Bone marrow (tissue), 2 donors: ENCODE measurements at places on chromosomes 4 and X.

GRCh38 chr4:114807357-114807756, 208.8 kb downstream of the UGT8 start:
- DNase-seq: no peak

GRCh38 chr4:122012735-122013134, 60.9 kb upstream of the TRPC3 start:
- no peak for DNase-seq

GRCh38 chr4:72938516-72938915, 131.0 kb downstream of the COX18 start:
- DNase-seq: no peak

GRCh38 chr4:72444092-72444491, 124.9 kb downstream of the ADAMTS3 start:
- no peak for DNase-seq

DNA sequence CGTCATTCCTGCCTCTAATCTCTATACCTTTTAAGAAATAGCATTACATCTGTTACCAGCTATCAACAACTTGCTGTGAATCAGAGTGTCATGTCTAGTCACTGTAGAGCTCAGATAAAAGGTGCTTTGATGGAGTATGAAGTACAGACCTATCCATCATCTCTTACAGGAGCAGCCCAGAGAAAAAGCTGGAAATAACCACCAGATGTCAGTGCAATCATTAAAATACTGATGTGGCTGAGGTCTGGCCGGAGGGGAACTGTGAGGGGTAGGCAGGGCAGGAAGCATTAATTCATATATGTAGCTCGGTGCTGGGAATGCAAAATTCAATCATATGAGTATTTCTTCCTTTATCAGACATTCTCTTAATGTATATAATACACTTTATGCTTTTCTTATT, 100.6 kb downstream of the AKAP4 start:
- peak; percentile 13 for DNase-seq

DNA sequence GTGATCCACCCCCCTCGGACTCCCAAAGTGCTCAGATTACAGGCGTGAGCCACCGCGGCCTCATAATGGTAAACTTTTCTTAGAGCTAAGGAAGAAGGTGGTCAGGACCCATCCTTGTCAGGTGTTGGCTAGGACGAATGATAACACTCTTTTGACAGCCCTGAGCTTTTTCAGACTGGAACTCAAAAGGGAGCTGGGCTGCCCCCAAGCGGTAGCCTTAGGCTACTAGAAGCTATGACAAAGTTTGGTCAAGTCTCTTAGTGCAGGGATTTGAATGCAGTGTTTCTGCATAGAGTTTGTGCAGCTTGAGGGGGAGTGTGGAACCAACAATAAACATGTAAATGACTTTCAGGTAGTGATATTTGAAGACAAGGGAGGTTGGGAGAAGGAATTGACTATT, 11.8 kb upstream of the HSD17B10 start:
- peak; percentile 0 for DNase-seq

- no peak for DNase-seq
Observed at GRCh38 chr4:32768664-32769389, 2048.7 kb downstream of the PCDH7 start.

GRCh38 chr4:80921441-80921840, 109.1 kb upstream of the BMP3 start:
- DNase-seq: no peak

GRCh38 chr4:112674376-112674775, 37.4 kb downstream of the LARP7 start:
- no peak for DNase-seq

DNA sequence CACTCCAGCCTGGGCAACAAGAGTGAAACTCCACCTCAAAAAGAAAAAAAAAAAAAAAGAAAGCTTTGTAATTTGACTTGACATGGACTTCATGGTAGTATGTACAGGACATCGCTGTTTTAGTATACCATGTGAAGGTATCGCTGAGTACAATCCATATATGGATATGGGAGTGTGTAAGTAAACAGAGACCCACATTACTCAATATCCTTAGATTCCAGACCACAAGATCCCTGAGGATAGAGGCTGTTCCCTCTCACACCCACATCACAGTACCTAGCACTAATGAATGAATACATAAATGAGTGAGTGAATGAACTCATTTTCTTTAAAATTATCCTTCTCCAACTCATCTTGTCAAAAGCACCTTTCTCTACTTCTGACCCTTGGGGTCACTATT, 8.4 kb upstream of the RPS3A start:
- DNase-seq: no peak

GRCh38 chrX:64850371-64851082, 125.7 kb downstream of the ZC4H2 start:
- DNase-seq: no peak

DNA sequence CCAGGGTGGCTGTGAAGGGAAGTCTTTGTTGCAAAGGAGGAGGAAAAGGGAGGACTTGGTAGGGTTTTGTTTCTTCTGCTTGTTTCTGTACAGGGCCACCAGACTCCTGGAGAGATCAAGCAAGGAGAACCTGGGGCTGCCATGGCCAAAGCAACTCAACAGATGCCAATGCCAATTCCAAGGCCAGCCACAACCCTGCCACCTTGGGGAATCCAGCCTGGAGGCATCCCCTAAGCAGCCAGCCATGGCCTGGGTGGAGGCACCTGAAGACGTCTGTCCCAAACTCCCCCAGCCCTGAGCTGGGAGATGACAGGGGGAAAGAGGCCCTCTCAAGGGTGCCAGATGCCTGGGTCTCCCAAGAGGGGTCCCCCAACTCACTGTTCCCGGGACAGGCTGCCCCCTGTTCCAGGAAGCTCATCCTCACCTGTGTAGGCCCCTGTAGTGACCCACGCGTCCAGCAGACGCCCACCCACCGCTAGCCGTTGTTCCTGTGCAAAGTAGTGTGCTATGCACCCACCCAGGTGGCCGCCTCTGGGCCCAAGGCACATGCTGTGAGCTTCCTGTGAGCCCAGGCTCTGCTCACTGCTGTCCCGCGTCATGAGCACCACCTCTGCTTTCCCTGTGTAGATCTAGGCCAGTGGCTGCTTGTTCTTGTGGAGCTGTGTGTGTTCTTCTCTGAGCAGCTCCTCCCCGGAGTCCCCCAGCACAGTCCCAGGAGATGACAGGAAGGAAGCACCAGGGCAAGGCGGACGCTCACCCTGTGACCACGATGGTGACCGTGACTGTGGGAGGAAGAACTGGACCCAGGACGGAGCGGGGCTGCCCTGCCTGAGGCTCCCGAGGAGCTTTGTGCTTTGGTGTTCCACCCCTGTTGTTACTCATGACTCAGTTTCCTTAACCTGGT, 3.2 kb downstream of the PNMA3 start:
- DNase-seq: no peak

DNA sequence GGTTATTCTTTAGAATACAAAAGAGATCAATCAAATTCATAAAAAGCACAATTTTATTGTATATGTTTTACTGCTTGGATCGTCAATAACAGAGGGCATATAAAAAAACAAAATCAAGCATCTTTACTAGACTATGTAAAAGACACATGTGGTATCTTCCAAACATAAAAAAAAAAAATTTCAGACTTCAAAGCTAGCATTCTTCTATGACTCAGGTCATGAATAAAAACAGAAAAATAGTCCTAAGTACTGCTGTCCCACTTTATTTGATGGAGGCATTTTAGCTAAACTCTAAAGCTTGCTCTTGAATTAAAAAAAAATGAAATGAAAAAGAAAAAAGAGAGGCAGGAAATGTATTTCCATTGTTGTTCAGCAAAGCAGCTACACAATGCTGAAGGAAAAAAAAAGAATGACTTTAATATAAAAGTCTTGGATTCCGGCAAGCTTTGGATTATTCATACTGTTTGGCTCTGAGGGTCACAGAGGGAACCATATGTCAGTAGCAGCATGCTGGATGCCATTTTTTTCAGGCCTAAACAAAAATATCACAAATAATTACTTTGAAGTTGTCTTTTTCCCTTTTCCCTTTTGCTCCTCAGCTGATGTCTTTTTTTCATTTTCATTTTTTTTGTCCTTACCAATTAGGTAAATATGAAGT, 249.1 kb upstream of the DIAPH2 start:
- DNase-seq: no peak
